ENCODE measurements at places on chromosomes 1 and 21.
A peak's percentile ranks its signal among the peaks of the same experiment; 100 is the strongest.

DNA sequence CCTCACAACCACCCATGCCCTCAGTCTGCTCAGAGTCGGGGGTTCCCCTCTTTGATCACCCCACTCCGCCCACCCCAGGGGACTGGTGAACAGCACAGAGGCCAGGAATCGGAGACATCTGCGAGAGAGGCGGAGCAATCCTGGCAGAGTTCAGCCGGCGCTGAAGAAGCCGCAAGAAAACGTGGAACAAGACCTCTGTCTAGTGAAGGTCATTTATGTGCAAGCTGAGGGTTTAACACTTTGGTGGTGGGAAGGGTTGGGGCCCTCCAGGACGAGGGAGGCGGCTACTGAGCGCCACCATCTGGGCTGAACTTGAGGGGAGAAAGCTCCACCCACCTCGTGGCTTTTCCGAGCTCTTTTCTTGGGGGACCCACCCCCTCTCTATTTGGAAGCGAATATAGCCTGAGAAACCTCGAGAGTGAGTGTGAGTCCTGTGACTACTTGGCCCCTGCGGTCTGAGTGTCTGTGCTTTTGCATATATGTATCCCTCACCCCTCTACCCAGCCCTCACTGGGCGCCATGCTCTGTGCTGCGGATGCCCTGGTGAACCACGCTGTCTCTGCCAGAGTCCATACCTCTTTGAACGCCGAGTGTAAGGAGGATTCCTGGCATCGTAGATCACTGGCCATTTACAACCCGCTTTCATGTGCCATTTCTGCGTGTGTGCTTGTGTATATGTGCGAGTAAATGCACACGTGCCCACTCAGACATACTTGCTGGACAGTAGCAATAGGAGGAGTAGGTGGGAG is 1.2 kb upstream of the EPHA10 start:
- peak; percentile 10 for DNase-seq

DNA sequence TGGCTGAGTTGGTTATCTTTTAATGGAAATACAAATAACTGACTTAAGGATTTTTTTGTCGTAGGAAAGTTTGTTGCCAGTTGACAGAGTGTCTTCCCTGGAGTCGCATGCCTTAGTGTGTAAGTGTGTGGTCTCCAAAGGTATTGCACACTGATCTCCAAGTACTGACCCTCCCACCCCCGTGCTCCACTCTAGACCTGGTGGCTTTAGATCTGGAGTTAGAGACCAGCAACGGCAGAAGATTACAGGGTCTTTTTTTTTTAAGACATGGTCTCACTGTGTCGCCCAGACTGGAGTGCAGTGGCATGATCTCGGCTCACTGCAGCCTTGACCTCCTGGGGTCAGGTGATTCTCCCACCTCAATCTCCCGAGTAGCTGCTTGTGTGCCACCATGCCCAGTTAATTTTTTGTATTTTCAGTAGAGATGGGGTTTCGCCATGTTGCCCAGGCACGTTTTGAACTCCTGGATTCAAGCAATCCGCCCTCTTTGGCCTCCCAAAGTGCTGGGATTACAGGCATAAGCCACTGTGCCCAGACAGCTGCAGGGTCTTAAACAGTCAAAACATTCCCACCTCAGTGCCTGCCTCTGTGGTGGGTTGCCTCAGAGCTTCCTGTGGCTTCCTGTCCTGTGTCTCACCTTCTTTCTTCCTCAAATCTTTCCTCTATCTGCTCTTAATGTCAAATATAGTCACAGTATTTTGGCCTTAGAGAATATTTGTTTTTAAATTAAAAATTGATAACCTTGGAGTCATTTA is 6.9 kb downstream of the TRAPPC10 start:
- DNase-seq: no peak

DNA sequence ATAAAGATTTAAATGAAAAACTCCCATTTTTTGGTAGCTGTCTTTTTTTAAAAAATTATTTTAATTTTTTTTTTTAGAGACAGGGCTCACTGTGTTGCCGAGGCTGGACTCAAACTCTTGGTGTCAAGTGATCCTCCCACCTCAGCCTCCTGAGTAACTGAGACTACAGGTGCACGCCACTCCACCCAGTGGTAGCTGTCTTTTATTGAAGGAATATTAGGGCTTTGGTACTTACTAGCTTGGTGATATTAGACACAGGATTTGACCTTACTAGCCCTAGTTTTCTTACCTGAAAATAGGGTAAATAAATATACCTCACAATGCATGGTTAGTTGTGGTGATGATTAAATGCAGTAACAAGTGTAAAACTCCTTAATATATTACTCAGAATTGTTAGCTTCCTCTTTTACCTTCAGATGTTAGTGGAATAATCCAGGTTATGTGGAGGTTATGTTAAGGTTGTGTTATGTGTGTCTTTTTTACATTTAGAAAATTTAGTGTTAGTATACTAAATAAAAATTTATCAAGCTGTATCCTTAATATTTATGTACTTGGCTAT is 66.8 kb downstream of the PHACTR4 start:
- DNase-seq: no peak

- DNase-seq: no peak
Measured at GRCh38 chr1:58905628-58906221, 121.9 kb upstream of the JUN start.

GRCh38 chr1:205913451-205914154 is 29.7 kb downstream of the SLC26A9 start:
- DNase-seq: no peak

DNA sequence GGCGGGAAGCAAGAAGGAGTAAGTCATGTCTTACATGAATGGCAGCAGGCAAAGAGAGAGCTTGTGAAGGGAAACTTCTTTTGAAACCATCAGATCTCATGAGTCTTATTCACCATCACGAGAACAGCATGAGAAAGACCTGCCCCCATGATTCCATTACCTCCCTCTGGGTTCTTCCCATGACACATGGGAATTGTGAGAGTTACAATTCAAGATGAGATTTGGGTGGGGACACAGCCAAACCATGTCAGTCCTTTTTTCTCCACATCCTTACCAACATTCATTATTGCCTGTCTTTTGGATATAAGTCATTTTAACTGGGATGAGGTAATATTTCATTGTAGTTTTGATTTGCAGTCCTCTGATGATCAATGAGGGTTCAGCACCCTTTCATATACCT is 81.0 kb downstream of the DIRAS3 start:
- no peak for DNase-seq

DNA sequence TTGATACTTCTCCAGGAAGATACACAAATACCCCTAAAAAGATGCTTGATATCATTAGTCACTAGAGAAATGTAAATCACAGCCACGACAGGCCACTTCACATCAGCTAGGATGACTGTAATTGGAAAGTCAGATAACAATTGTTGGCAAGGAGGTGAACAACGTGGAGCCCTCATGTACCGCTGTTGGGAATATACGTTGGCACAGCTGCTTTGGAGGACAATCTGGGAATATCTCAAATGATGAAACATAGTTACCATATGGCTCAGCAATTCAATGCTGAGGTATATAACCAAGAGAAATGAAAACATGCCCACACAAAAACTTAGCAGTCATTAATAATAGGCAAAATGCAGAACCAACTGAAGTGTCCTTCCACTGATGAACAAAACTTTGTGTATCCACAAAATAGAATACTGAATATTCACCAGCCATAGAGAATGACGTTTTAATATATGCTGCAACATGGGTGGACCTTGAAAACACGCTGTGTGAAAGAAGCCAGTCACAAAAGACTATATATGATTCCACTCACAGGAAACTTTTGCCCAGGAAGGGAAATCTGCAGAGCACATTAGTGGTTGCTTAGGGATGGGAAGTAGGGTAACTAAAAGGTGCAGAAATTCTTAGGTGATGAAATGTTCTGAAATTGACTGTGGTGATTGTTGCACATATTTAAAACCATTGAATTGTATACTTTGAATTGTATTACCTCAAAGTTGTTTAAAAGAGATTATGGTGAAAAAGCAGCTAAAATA is 95.4 kb downstream of the AHCTF1 start:
- DNase-seq: no peak

DNA sequence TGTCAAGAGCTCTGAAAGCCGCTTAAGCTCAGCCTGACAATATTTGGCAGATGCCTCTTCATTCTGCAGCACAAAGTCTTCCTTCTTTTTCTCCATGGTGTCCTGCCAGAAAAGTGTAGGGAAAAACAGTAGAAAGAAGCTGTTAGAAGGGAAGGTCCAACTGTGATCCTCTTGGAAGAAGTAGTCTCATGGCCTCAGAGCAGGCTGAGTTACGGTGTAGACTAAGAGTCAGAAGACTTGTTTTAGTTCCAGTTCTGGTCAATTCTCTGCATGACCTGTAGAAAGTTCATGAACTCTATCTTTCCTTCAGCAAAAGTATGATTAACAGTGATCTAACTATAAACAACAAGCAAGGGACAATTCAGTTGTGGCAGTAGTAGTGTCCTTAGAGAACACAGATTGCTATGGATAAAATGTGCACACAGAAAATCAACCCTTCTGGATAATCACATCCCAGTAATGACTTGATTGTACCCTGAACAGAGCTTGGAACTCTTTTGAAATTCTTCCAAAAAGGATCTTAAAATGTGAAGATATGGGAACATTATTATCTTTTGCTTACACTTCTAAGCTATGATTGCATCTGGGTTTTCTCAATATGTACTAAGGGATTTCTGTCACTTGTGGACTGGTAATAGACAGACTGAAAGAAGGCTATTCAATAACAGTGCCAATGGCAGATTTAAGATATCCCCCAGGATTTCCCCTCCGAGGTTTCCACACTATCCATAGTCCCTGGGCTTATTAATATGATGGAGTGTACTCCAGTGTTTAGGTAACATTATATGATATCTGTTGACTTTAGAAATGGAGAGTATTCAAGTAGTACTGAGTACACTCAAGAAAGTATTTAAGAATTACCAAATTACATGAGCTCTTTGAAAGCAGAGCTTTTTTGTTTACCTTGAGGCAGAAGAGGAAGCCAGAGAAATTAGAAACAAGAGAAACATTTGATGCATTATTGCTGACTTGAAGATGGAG is 22.1 kb upstream of the GBP2 start:
- no peak for DNase-seq

DNA sequence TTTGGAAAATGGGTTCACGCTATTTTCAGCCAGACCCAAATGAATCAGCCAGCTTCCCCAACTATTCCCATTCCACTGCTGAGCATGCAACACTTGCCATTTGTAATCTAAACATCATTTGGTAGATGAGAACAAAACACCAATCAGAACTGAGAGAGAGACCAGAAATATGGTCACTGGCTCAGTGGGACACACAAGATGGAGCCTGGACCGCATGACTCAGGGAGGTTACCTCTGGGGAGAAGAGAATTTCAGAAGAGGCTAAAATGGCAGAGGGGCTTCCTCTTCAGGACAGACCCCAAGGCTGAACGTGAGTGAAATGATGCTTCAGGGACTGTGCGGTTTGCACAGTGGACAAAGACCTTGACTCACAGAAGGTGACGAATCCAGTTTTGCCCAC is 126.6 kb downstream of the URB2 start:
- DNase-seq: no peak

- no peak for DNase-seq
Measured at GRCh38 chr21:22679207-22679606, 1681.0 kb downstream of the NCAM2 start.

- peak; percentile 96 for DNase-seq
Measured at GRCh38 chr1:150560576-150561253, 11.5 kb downstream of the ADAMTSL4 start.

DNA sequence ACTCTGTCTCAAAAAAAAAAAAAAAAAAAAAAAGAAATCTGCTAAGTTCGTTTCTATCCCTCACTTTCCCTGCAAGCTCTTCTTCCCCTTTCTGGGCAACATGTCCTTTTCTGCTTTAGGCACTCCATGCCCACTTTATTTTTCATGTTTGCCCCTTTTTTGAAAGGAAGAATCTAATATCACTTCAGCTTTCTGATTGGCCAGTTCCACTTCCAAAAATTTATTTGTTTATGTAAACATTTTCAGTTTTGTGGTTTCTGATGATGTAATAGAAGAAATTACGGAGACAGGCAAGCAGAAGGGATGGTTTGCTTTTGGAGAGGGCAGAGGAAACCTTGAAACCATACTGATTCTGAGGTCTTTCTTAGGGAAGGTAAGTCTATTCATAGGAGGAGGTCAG is 15.1 kb downstream of the IFNAR1 start:
- DNase-seq: no peak

DNA sequence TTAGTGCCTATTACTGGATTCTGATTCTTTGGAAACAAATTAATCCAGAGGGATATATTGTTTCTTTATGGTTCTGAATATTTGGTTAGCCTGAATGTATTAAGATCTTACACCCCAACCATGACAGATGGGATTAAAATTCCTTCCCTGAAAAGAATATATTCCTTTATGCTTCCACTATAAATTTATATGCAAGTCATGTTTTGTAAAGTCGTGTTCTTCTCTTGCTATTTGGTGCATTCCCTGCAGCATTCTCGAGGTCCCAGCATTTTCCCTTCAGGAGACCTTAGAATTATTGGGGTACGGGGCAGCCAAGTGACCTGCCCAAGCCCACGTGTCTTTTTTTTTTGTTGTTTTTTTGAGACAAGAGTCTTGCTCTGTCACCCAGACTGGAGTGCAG is 62.4 kb downstream of the DISC1 start:
- DNase-seq: no peak

- DNase-seq: no peak
Measured at GRCh38 chr1:76677416-76678405, 189.6 kb upstream of the ST6GALNAC5 start.

- DNase-seq: no peak
Measured at GRCh38 chr1:232090816-232091215, 464.2 kb downstream of the DISC1 start.

GRCh38 chr1:32151319-32151787 is 28.1 kb upstream of the TXLNA start:
- peak; percentile 55 for DNase-seq

DNA sequence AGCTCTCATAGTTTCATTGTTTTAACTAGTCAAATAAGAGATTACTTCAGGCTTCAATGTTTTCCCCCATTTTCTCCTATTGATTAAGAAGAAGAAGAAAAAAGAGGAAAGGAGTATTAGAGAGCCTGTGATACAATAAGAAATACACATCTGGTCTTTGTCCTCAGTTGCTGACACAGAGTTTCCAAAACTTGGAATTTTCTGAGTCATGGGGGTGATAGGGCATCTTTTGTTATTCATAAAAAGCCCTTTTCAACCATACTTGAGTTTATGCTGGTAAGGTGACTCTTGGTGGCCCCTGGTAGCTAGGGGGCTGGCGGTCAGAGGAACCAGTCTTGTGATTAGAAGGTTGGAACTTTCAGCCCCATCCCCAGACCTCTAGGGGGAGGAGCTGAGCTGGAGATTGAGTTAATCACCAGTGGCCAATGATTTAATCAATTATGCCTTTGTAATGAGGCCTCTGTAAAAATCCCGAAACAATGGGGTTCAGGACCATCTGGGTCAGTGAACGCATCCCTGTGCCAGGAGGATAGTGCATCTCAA is 28.9 kb upstream of the KLF18 start:
- no peak for DNase-seq

- DNase-seq: no peak
Measured at GRCh38 chr1:33326785-33327184, 5.9 kb upstream of the A3GALT2 start.

GRCh38 chr1:169473347-169473746 is 12.4 kb downstream of the SLC19A2 start:
- no peak for DNase-seq
